ENCODE measurements at places on chromosomes 16 and 17.

DNA sequence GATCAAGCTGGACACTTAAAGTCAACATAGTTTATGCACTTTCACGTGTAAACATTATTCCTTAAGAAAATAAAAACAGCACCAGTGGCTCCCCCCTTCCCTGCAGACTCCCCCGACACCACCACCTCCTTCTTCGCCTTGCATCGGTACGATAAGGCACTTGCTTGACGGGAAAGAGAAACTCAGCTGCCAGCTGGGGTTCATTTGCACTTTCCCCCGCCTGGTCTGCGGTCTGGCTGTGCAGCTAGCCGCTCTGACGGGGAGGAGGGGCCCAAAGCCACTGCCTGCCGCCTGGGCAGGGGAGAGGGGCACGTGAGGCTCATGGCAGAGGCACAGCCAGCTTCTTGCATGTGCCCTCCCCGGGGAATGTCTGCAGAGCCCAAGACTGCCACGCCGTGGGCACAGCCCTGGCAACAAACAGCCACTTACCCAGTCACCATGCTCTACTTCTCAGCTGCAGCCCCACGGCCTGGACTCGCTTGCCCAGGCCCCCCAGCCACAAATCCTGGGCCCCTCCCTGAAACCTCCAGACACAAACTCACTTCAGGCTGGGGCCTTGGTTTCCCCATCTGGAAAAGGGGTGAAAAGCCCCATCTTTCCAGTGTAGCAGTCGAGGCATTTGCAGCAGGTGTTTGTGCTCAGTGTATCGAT lies 16.5 kb upstream of the PRM1 start:
- no peak for DNase-seq

- no peak for DNase-seq
These were observed 32.5 kb downstream of the RPH3AL start for GRCh38 chr17:320139-320538.

DNA sequence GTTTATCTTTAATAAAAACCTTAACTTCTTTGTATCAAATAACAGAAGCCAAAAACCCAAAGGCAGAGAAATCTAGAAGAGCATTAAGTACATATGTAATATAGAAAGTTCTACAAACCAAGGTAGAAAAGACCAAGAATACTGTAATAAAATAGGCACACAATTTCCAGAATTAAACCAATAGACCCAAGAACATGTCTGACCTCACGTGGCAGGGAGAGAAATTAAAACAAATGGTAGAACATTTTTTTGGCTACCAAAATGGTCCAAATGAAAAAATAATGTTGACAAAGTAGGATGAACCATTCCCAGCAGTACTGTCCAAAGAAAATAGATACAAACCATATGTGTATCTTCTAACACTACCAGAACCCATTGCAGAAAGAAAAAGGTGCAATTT lies 183.5 kb downstream of the CPPED1 start:
- no peak for DNase-seq

- DNase-seq = no peak
These were observed 33.9 kb upstream of the SNN start for GRCh38 chr16:11634312-11634711.
